ENCODE measurements at places on chromosomes 7 and 10. TPM values are rescaled to one million over a fixed set of nuclear protein-coding genes. Genes with fewer than 3 reads are reported as not detected.

Gene ODAD2
- total RNA-seq, result 0.11 TPM

- no peak for DNase-seq
These were observed 72.8 kb downstream of the CCNY start for GRCh38 chr10:35409094-35409582.

DNA sequence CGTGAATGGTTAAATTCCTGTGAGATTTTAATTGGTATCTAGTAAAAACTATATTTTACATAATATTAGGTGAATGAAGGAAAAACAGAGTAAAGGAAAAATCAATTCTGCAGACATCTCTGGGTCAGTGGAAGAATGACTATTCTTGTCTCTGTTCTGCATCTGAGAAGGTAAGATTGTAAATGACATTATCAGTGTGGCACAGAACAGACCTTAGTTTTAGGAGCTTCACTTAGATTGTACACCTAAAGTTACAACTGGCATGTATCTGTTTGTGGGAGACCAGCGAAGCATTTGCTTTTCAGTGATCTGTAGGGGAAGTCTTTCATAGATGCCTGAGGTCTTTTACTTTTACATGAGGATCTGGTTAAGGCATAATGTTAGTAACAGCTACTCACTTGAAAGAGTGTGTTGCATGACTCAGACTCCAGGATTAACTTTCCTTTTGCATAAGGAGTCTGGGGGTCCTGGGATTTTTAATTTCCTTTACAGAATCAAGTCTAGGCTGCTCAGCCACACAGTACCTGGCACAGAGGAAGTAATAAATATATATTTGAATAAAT is 56.2 kb downstream of the JMJD1C start:
- no peak for DNase-seq

- no peak for DNase-seq
These were observed 18.8 kb downstream of the IMPDH1 start for GRCh38 chr7:128390871-128391565.

Gene HUS1
- 21.9 TPM for total RNA-seq

Gene FAM13C
- 6.8 TPM for total RNA-seq

DNA sequence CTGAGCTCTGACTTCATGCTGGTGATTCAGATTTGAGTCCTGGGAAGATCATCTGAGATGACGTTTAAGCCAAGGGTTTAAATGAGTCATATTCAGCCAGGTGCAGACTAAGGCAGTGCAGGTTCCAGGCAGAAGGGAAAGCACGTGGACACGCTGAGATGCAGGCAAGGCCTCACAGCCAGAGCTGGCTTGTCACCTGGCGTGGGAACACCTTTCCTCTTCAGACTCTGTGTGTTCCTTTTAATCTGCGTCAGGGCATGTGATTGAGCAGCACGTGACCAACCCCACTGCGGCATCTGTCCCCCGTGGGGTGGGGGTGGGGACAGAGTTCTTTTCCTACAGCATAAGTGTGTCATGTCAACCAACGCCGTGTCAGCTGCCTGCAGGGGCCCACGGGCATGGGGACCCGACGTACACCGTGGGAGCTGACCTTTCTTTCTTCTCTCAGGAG is 10.7 kb upstream of the IDI2 start:
- no peak for DNase-seq

DNA sequence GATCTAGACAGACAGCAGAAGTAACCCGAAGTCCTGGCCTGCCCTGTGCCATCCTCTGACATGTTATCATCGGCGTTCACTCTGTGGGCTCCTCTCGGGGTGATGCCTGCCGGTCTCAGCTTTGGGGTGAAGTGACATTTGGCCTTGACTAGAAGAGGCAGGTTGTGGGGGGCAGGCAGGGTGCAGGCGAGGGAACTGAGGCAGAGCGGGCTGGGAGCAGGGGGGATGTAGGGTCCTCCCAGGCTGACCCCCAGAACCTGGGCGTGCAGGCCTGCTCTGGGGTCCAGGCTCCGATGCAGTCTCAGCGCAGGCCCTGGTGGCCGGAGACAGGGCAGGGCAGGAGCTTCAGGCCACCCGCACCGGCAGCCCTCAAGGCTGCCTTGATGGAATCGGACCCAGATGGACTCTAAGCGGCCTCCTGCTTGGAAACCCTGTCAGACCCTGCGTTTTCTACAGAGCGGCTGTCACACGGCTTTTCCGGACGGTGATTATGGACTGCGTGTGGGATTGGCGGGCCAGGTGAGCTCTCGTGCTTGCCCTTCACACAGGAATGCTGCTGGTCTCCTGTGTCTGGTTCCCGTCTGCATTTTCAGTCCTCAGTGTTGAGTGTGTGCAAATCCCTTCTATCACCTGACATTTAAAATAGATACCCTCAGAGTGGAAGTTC is 842 bp upstream of the JAKMIP3 start:
- no peak for DNase-seq

DNA sequence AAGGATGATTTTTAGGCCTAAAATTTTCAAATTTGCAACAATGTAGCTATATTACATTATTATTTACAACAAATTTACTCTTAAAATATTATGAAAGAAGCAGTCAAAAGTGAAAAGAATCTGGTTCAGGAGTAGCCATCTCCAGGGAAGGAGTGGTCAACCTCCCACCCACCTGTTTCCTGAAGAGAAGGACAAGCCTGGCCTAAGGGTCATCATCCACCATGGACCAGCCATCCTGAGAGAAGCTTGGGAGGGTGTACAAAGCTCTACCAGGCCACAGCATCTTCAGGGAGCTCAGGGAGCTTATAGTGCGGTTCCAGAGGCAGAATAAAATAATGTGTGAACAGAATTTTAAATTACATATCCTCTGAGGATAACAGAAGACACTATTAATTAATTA is 38.1 kb downstream of the COL1A2 start:
- DNase-seq, result no peak

DNA sequence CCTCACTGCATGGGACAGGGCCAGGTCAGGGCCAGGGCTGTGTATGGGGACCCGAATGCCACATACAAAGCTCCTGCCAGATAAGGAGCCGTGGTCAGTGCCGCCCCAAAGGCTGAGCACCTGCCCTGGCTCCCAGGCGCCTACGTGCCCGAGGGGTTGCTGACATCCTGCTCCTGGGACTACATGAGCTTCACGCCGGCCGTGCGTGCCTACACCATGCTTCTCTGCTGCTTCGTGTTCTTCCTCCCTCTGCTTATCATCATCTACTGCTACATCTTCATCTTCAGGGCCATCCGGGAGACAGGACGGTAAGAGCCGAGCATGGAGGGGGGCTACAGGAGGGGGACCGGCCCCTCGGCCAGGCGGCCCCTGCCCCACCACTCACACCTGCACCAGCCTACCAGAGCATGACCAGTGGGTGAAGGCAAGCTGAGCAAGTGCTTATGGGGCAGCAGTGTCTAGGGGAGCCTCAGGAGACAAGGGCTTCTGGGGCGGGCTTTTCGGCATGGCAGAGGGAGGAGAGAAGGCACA is 4.9 kb downstream of the OPN4 start:
- DNase-seq, result peak; percentile 50

Gene CLCN1
- total RNA-seq, result not detected

Data from right cardiac atrium (tissue), 5 donors.